Naive B cell (primary cell): ENCODE measurements at places on chromosomes 3 and 15. TPM values are rescaled to one million over a fixed set of nuclear protein-coding genes. Genes with fewer than 3 reads are reported as not detected.

GRCh38 chr3:144287001-144287400 is 315.4 kb downstream of the DIPK2A start:
- no peak for DNase-seq

DNA sequence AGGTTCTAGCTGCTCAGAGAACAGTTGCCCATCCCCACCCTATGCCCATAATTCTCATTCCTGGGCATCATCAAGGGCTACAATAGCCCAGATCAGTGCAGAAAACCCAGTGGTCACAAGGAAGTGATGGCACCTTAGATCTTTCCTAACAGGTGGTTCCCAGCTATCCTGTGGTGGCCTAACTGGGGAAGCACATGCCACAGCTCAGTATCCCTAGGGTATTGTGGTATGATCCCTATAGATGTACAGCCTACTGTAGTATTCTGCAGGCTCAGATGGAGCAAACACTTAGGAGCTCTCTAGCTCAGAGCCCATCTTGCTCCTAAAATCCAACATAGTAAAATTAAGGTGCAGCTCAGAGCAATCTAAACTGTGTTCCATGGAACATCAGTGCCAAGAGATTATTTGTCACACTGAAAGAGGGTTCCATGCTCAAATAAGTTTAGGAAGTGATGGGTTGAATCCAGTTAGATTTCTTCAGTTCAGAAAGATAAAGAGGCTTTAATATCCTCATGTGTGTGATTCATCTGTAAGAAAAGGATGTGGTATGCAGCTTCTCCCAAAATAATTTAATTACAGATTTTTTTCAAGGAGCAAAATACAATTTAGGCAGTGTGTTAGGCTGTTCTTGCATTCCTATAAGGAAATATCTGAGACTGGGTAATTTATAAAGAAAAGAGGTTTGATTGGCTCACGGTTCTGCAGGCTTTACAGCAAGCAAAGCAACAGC is 4.4 kb downstream of the A4GNT start:
- no peak for DNase-seq

DNA sequence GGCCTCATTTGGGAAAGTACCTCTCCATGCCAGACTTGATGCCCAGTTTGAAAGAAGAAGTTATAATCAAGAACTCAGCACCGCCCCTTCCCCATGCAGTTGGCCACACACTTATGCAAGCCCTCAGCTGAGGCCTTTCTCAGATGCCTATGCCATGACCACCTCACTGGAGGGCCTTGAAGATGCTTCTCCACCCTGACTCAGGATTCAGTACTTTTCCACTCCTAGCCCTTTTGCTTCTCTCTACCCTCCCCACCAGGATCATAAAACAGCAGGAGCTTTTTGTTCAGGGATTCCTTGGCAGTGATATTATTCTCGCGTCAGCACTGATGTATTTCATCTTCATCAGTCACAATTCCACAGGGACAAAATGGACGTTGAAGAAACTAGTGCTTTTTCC is 313.5 kb downstream of the PYDC2 start:
- no peak for DNase-seq

- no peak for DNase-seq
These were observed 150.5 kb upstream of the TMC3 start for GRCh38 chr15:81524496-81524895.

- DNase-seq, result no peak
These were observed 199.7 kb downstream of the AKAP13 start for GRCh38 chr15:85579957-85580694.

DNA sequence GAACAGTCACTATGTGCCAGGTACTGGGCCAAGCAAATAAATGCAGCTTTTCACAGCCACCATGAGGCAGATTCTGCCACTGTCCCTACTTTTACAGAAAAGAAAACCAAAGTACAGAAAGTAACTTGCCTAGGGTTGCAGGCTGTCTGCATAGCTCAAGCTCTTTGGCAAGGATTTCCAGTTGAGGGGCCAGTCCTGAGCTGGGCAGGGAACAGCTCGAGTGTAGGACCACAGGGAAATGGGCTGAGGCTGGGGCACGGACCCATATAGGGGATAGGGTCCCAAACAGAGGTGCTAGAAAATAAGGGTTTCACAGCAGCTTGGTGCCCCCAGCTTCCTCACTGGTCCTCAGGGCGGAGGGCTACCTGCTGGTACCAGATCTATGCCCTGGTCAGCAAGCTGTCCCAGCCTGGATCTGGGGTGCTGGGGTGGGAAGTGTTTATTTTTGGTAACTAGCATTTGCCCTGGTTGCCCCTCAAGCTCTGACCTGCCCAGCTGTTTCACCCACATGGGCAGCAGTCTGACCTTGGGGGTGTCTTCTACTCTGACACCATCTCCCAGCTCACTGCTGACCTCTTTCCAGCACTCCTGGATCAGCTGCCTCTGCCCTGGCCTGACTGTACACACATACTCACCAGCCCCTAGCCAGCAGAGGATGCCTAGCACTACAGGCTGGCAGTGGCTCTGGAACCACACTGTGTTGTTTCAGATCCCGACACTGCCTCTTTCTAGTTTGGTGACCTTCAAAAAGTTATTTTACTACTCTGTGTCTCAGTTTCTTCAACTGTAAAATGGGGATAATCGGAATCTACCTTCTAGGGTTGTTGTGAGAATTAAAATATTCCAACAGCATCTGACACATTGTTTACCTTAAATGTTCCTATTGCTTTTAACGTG is 16.2 kb downstream of the MRAS start:
- DNase-seq, result no peak

DNA sequence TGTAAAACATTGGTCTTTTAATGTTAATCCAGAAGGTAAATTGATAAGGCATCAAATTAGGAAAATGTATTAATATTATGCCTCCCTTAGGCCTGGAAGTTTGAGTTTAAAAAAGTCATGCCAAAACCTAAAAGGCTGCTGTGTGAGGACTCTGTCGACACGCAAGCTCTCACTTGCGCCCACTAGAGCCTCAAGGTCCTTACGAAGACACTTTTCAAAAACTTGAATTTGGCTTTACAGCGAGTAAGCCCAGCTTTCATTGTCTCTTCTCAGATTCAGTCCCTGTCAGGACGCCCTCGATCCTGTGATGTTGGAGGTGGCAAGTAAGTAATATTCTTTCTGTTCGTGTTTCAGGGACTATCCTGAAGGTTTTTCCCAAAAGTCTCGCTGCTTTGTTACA is 89.7 kb downstream of the CRTC3 start:
- DNase-seq, result no peak

TLR9 gene
- 4.4 TPM for polyA plus RNA-seq

- DNase-seq, result no peak
These were observed 27.2 kb downstream of the PLSCR4 start for GRCh38 chr3:146223401-146224373.

DNA sequence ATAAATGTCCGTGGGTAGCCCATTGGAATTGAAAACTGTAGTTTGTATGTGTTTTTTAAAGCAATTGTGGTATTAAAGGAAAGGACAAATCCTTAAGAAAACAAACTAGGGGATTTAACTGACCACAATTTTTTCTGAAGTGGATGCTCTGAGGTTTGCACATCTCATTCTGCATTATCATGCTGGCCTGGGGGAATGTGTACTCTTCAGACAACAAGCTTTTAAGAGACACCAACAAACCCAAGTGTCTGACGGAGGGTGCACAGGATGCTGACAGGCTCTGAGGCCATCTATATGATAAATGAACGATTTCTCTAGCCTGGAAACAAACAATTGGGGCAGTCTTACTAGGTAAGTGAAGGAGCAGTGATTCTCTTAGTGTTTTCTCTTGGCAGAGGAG is 9.1 kb downstream of the LINS1 start:
- DNase-seq, result no peak

HAUS2 gene
- 31.7 TPM for polyA plus RNA-seq

CCDC39 gene
- not detected for polyA plus RNA-seq

DNA sequence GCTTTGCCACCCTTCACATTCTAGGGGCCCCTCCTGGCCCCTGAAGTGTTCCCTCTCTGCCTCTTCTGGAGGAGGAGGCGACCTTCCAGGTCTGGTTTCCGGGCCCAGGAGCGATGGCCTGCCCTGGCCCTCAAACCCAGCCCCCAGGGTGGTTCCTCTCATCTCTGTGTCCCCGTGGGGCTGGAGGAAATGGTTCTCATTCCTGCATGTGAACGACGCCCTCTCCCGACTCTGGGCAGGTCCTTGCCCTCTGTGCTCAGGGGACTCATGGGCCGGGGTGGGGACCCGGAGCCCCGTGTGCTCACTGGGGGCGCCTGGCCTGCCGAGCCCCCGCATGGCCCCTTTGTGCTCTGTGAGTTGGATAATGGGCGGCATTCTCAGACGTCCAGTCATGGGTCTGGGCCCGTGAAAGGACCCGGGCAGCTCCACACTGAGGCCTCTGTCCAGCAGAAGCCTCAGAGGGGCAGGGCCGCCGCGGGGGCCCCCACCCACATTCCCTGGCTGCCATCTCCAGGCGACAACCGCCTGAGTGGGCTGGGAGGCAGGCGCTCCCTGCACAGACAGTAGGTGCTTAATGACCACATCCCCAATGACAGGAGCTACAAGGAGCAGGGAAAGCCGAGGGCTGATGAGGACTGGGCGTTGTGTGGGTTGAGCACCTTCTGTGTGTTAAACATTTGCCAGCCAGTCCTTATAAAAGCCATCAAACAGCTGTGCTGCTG is 5.5 kb upstream of the PLXND1 start:
- no peak for DNase-seq

DNA sequence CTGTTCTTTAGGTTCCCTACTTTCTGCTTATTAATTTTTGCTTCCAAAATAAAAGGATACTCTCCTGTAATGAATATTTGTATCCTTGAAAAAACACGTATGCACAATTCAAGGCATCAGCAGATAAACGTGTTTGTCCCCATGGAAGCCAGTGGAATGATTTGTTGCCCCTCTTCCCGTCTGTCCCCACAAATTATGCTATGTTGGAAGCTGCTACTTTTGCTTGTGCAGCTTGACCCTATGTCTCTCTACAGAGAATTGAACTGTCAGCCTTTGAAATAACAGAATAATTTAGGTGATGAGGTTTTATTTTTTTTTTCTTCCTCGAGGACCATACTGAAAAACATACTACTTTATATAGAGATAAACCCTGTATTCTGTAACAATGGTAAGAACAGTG is 401.5 kb upstream of the GOLIM4 start:
- no peak for DNase-seq

GRK7 gene
- not detected for polyA plus RNA-seq

GRCh38 chr15:87549296-87549695 is 707.2 kb downstream of the NTRK3 start:
- DNase-seq, result no peak

- no peak for DNase-seq
These were observed 13.2 kb downstream of the NSUN3 start for GRCh38 chr3:94076055-94076454.

DNA sequence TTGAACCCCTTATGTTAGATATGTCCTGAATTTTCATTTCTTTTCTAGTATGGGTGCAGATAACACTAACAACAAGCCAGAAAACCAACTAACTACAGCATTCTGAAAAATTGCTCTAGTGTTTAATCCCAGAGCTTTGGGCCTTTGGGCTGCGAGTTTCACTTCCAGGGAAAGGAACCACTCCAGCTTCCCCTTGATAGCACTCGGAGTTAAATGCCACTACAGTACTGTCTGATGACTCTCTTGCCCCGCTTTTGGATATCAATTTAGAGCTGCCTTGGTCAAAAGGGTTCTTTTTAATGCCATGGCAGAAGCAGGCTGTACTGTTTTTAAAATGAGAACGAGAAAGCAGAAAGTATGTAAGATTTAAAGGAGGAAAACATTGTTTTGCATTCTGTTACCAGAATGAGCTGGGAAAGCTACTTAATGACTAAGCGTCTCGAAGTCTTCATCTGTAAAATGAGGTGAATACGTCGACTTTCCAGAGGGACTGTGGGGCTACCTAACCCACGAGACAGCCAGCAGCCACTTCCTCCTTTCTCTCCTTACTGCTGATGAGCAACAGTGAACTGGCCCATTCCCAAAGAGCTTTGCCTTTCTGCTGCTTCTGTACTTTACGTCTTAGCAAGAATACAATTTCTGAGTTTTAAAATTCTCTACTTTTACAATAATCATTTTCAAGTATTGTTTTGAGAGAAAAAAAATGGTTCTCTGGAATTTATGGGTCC is 299.3 kb upstream of the LYSMD4 start:
- no peak for DNase-seq

VGLL3 gene
- polyA plus RNA-seq, result not detected

TJP1 gene
- polyA plus RNA-seq, result not detected

GRCh38 chr3:13480340-13481318 is 523 bp downstream of the HDAC11 start:
- no peak for DNase-seq

- DNase-seq, result no peak
These were observed 71.2 kb upstream of the ITGA11 start for GRCh38 chr15:68503213-68503612.

DNA sequence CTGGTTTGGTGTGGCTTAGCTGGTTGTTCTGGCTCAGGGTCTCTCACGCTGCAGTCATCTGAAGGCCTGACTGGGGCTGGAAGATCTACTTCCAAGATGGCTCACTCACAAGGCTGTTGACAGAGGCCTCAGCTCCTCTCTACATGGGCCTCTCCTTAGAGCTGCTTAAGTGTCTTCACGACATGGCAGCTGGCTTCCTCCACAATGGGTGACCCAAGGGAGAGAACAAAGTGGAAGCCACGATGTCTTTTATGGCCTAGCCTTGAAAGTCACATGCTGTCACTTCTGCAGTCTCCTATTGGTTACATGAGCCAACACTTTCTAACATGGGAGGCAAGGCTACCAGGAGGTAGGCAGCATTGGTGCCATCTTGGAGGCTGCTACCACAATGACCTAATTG is 13.4 kb upstream of the PDE8A start:
- no peak for DNase-seq

- DNase-seq, result no peak
These were observed 393.5 kb upstream of the ARRDC4 start for GRCh38 chr15:97566961-97567360.

DNA sequence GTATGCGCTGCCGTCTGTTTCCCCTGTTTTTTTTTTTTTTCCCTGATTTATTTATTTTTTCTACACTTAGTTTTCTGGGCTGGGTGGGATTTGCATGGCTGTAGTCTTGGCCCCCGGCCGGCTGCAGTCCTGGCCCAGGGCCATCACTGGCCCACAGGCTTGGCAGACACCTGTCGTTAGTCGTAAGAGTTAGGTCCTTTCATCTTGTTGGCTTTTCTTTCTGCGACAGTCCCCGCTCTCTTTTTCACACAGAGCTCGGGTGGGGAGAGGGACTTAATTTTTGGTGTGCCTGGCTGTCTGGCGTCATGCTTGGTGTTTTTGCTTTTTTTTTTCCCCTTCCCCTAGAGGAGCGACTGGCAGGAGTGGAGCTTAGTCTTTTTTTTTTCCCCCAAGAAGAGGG is 183.4 kb downstream of the KLF13 start:
- DNase-seq, result no peak

MUC20 gene
- not detected for polyA plus RNA-seq

MITF gene
- 0.90 TPM for polyA plus RNA-seq

- DNase-seq, result no peak
These were observed 10.6 kb upstream of the MANF start for GRCh38 chr3:51374456-51374855.

DNA sequence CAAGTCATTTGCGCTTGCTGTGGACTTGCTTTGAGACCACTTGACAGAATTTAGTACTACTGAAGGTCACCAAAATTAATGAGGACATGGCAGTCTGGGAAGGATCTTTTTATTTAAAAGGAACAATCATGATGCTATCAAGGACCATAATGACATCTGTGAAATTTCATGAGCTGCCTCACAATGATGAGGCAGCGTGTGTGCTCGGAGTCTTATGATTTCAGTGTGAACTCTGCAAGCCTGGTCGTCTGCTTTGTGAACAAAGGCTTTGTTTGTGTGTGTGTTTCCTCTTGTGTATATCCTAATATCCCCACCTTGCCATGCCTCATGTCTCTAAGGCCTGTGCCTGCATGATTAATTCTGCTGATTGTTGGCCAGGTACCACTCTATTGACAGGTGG is 46.7 kb downstream of the RAD54L2 start:
- no peak for DNase-seq

GRCh38 chr15:99452728-99453636 is 112.8 kb upstream of the MEF2A start:
- DNase-seq, result peak; percentile 48

LYZL4 gene
- not detected for polyA plus RNA-seq
